ENCODE measurements at places on chromosomes 16 and 17. TPM values are rescaled to one million over a fixed set of nuclear protein-coding genes. Genes with fewer than 3 reads are reported as not detected.

EXOC3L1 gene
- 5.5 TPM for polyA plus RNA-seq

PLCD3 gene
- 115 TPM for polyA plus RNA-seq

HIGD1B gene
- polyA plus RNA-seq = 11.4 TPM

ALOX15 gene
- 3.9 TPM for polyA plus RNA-seq

CLEC19A gene
- polyA plus RNA-seq = 0.65 TPM

DLX4 gene
- not detected for polyA plus RNA-seq

DPEP2 gene
- 2.3 TPM for polyA plus RNA-seq

BORCS6 gene
- polyA plus RNA-seq = 6.3 TPM

BCO1 gene
- polyA plus RNA-seq = 0.35 TPM

HSD17B2 gene
- polyA plus RNA-seq = 0.48 TPM

PRSS36 gene
- 10.5 TPM for polyA plus RNA-seq

CD300A gene
- 6.7 TPM for polyA plus RNA-seq

SLC38A7 gene
- polyA plus RNA-seq = 26.7 TPM

CCL17 gene
- not detected for polyA plus RNA-seq

TSNAXIP1 gene
- 14.9 TPM for polyA plus RNA-seq

KCNG4 gene
- polyA plus RNA-seq = 0.44 TPM

ALOX15B gene
- 0.26 TPM for polyA plus RNA-seq

ADAD2 gene
- 1.3 TPM for polyA plus RNA-seq
